Urinary bladder (tissue), 4 donors: ENCODE measurements at places on chromosomes 7 and 10. TPM values are rescaled to one million over a fixed set of nuclear protein-coding genes. Genes with fewer than 3 reads are reported as not detected.

- DNase-seq, result no peak
These were observed 25.2 kb upstream of the SRPK2 start for GRCh38 chr7:105413887-105414437.

Gene HOXA10
- 23.2 TPM for total RNA-seq

DNA sequence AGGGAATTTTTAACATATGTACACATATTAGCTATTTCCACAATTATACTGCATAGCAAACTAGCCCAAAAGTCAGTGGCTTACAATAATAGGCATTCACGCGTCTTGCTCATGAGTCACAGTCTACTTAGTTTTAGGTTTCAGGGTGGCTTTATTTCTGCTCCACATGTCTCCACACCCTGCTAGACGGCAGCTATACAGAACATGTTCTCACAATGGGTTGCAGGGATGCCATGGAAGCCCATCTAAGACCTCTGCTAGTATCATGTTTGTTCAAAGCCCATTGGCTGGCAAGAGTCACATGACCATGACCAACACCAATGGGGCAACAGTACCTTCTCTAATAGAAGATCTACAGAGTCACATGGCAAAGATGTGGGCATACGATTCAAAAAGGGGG, 96.3 kb upstream of the NEBL start:
- no peak for DNase-seq

DNA sequence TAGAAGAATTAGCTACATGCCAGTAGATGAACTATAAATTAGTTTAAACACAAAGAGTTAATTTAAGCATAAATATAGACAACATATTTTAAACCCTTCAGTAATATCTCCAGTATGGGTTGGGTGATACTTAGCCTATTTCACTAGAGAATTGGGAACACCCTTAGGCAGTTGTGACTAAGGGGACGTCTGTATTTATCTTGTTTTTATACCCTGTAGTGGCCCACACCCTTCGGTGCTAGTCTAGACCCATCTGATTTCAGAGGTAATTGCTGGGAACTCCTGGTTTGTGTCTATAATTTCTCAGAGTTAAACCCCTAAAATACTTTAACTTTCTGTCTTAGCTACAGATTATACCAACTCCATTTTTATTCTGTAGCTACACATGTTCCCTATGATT, 11.5 kb upstream of the STEAP4 start:
- DNase-seq, result no peak

- DNase-seq, result no peak
These were observed 123.8 kb downstream of the HDAC9 start for GRCh38 chr7:18619311-18619710.

DNA sequence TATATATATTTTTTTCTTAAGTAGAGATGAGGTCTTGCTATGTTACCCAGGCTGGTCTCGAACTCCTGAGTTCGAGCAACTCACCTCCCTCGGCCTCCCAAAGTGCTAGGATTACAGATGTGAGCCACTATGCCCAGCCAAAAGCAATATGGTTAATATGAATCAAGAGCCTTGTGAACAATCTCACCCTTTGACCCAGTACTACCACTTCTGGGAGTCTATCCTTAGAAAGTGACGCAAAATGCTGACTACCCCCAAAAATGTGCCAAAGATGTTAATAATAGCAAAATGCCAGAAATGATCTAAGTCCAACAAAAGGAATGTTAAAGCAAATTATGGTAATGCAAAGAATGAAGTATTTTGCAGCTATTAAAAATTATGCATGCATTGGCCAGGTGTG, 44.3 kb downstream of the HOXA1 start:
- no peak for DNase-seq

DNA sequence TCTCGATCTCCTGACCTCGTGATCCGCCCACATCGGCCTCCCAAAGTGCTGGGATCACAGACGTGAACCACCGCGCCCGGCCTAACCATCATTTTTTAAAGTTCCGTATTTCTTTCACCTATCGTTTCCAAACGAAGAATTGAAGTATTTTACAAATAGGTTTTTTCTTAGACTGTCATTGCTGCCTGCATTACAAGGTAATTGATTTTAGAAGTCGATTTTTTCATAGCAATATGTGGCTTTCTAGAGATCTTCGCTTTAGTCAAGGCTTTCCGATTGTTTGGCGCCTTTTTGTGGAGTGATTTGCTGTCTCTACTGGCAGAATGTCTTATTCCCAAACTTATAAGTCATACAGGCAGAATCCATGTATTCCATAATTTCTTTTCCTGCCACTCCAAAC, 109.2 kb downstream of the TRIL start:
- DNase-seq, result no peak

DNA sequence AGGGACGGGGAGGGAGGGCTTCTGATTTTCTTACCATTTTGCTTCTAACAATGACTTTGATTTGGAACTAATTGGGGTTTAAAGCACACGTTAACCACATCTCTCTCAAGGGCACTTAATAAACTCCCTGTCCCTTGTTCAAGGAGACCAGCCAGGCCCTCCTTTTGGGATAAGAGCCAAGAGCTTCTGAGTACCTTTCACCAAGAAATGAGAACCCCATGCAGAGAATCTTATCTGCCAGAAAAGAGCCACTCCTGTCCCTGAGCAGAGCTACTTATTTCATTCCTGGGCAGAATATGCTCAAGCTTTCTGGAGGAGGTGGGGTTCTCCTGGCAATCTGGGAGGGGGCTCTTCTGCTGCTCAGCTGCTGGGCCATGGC, 574.6 kb downstream of the GALNT17 start:
- no peak for DNase-seq

DNA sequence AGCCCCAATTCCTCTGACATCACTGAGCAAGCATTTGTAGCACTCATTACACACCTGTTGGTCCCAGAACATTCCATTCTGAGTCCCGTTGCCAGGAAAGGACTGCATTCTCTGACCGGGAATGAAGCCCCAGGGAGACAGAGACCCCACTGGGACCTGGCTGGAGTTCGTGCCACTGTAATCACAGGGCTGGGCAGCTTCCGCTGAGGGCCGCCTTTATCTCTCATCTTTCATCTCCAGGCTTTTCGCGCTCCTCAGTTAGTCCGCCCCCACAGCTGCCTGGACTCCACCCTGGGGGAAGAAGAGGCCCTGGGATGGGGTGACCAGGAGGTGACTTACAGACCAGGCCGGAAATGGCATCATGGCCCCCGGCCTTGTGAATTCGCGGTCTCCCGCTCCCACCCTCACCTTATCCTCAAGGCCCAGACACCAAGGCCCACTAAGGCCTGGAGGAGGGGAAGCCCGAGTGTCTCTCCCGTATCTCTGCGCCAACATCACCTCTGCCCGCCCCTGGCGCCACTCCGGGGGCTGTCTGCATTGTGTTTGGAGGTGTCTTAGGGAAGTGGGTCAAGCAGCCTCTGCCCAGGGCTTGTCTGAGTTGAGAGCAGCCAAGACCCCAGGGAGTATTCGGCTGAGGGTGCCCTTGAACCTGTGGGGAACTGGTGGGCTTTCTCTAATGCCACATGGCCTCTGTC, 75.4 kb downstream of the PROSER2 start:
- DNase-seq, result peak; percentile 11

GRCh38 chr10:60351191-60351853, 38.4 kb downstream of the ANK3 start:
- no peak for DNase-seq

Gene SMARCD3
- 33.2 TPM for total RNA-seq

Gene OR13A1
- 0.85 TPM for total RNA-seq

GRCh38 chr10:5581670-5582566, 57.2 kb downstream of the CALML3 start:
- DNase-seq, result no peak

DNA sequence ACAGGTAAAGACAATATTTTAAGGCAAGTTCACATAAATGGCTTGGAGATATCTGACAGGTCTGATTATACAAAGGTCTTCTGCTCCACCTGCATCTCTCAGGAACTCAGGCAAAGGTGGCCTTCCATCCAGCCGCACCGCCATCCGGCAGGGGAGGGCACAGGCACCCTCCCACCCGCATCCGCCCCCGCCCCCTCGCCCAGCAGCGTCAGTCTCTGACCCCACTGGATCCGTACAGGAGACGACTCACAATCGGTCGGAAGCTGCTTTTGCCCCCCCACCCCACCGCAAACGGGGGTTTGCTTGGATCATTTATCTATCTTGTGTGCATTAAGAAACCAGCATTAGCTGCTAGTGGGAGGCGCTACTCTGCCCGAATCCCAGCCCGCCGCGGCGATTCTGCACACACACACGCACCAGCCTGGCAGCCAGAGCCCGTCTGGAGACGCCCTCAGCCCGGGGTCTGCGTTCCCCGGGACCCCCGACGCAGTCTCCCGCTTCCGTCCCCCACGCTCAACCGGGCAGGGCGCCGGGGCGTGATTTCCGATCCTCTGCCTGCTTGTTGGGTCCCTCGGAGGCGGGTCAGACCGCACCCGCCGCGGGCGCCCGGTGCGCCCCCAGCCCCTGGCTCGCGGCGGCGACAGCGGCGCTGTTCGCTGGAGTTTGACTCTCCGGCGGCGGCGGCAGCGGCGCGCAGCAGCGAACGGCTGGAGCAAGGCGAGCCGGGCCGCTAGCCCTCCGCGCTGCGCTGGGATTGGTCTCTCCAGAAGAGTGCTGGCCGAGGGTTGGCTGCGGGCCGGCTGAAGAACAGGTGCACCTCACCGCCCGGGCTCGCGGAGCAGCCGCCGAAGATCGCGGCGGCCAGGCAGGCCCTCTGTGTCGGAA, 820 bp upstream of the NRG3 start:
- DNase-seq, result peak; percentile 33

GRCh38 chr7:129482781-129483180, 19.6 kb upstream of the SMKR1 start:
- no peak for DNase-seq

- no peak for DNase-seq
These were observed 131.7 kb downstream of the DNAJB6 start for GRCh38 chr7:157468221-157469111.

DNA sequence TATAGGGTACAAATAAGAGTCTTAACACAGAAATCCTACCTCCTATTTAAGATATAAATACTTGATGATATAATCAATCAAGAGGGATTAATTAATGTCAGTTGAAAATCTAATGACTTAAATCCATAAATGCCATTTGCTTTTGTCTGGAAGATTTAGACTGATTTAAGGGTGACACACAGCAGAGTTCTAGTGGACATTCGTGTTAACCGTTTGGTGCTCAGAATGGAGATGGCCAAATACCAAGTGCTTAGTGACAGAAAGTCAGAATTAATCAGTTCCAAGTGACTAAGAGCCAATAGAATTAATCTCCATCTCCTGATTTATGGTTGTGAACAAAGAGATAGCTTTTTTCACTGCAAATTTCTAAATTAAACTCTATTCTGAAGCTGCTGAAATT, 36.2 kb downstream of the NAMPT start:
- no peak for DNase-seq

- DNase-seq, result no peak
These were observed 64.7 kb downstream of the DIP2C start for GRCh38 chr10:624605-625332.

DNA sequence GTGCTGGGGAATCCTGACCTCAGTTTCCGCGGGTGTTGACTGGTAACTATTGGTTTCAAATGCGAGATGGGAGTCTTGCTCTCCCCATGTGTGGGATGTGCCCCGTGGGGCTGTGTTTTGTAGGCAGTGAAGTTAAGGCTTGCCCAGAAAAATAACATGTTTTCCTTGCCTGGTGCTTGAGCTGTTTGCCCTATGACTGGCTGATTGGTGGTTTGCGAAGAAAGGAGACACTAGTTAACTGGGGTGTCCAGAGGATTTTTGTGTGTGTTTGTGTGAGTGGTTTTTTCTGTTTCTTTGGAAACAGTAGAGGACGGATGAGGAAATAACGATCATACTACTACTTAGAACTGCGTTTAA, 61.9 kb downstream of the CREB5 start:
- no peak for DNase-seq

DNA sequence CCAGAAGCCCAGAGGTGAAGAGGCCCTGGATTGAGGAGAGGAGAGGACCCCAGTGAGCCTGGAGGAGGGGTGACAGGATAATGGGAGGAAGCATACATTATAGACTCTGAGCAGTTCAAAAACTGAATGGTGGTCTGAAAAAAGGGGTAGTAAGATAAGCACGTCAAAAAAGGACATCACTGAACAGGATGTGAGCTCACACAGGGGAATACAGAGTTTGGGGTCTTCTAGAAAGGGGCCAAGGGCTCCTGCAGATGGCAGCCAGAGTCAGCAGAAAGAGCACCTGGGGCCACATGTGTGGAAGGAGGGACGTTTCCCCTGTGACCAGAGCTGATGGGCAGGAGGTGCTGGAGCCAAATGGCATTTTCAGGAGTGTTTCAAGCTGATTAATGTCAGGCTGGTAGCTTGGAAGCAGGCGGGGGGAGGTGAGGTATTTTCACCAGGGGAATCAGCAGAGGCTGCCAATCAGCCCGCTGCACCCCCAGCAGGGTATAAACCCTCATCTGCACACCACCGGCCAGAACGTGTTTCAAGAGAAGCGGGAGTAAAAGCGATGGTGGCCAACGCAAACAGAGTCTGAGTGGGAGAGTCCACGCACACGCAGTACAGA, 85.8 kb downstream of the TNS3 start:
- no peak for DNase-seq

- no peak for DNase-seq
These were observed at the start of gene GIMAP1 for GRCh38 chr7:150716368-150716767. Gene GIMAP1, plus strand, starts transcription at chr7:150716613. Its CDS starts 2,435 bp downstream, at chr7:150719048.

Gene CPN1
- total RNA-seq, result 0.16 TPM

DNA sequence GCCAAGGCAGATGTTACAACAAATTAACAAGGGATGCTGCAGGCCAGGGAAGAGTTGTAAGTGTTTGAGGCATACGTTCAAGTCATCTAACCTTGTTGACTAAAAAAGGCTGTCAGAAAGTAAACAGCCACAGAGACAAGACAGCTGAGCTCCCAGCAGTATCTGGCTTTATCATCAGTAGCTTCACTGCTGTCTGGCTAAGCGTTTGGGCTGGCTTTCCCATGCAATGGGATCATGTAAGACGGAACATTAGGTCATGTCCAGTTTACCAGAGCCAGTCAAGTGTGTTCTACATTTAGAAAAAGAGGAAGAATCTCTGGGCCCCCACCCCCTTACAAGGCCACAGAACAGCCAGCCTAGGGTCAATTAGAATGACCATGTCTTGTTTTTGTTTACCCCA, 51.3 kb upstream of the GSAP start:
- no peak for DNase-seq

Gene BUD23
- 22.9 TPM for total RNA-seq

Gene AKR1E2
- total RNA-seq, result 23.0 TPM

- no peak for DNase-seq
These were observed 43.7 kb downstream of the DGKB start for GRCh38 chr7:14858866-14859265.

DNA sequence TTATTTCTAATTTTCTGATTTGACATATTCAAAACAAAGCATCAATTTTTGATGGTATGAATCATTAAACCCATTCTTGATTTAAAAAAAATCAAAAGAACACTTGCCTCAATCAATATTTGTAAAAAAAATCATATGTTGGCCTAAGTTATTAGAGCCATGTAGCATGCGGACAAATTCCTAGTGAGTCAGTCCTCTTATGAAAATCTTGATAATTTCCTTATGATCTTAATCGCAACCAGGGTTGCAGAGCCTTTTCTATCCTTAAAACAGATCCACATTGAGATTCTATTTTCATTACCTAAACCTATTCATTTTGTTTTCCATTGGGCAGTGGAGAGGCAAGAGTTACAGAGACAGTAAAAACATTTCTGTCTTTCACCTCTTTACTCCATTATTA, 203.2 kb downstream of the ARL4A start:
- DNase-seq, result no peak

Gene ATRNL1
- 153 TPM for total RNA-seq

Gene ZNF487
- 18.1 TPM for total RNA-seq

Gene DKK1
- total RNA-seq, result 4.6 TPM

GRCh38 chr7:122846591-122846990, 39.7 kb downstream of the CADPS2 start:
- no peak for DNase-seq

GRCh38 chr10:101363850-101364400, 10.0 kb downstream of the BTRC start:
- no peak for DNase-seq
